ENCODE measurements at places on chromosomes 16 and 17.

DNA sequence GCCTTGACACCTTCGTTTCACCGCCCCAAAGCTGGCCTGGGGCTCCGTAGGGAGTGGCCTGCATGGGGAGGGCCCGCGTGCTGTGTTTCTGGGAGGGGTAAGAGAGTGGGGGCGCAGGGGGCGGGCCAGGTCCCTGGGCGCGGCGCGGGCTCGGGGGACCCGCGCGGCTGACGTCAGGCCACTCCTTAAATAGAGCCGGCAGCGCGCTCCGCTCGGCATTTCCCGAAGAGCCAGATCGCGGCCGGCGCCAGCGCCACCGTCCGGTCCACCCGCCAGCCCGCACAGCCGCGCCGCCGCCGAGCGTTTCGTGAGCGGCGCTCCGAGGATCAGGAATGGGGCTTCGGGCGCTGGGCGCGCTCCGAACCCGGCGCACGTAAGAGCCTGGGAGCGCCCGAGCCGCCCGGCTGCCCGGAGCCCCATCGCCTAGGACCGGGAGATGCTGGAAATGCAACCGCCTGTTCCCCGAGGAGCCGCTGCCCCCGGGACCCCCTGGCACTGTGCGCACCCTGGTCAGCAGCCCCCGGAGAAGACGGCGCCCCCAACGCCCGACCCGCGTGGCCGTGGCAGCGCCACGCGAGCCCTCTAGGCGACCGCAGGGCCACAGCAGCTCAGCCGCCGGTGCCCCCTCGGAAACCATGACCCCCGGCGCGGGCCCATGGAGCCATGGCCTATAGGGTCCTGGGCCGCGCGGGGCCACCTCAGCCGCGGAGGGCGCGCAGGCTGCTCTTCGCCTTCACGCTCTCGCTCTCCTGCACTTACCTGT lies at the start of gene HS3ST2:
Gene HS3ST2, plus strand, starts transcription at position 215 of the 763 bp plus-strand sequence. Its CDS starts 449 bp downstream, at position 664.
- peak; percentile 80 for DNase-seq

DNA sequence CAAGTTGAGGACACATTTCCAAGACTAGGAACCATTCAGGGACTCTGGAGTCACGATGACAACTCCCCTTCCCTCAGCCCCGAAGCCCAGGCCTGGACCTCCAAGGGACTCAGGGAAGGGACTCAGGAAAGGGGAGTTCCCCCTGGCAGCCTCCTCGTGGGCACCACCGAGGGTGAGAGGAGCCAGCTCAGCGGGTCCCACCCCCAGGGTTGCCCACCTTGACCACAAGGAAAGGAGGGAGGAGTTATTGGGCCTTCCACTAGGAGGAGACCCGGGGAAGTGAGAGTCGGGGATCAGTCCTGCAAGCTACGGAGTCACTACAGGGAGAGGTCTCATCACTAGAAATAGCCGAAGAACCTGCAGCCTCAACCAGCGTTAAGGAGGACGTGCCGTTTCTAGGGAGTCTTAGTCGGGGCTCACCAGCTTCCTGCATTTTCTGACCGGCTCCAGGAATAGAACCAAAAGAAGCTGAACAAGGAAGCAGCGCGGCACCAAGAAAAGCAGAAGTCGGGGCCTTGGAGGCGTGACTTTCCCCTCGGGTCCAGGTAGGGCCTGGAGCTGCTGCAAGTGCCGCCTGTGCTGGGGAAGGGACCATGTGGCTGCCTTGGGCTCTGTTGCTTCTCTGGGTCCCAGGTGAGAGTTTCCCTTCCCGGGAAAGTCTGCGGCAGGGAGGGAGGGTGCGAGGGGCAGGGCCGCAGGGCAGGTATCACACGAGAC lies at the start of gene CD300A:
Gene CD300A, plus strand, starts transcription at position 524 of the 717 bp plus-strand sequence. Its CDS starts 70 bp downstream, at position 594.
- DNase-seq, result no peak

DNA sequence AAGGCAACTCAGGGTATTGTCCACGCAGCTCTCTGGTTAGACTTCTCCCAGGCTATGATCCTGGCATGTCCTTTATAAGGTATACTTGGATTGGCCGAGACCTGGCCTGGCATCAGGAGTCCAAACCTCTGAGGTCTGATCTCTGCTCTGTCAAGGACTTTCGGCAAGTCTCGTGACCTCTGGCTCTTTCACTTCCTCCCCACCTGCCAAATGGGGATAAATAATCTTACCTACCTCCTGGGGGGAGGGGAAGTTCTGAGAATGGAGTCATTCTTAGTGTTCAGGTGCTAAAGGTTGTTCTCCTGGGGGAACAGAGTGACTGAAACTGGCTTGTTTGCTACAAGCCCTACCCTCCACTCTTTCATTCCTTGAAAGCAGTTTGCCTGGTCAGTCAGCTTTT lies 7.6 kb downstream of the ATXN1L start:
- no peak for DNase-seq

DNA sequence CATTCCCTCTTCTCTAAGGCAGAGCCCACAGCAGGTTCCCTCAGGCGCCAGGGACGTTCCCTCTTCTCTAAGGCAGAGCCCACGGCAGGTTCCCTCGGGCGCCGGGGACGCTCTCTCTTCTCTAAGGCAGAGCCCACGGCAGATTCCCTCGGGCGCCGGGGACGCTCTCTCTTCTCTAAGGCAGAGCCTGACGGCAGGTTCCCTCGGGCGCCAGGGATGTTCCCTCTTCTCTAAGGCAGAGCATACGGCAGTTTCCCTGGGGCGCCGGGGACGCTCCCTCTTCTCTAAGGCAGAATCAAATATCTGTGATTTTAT lies 24.3 kb downstream of the ACSF3 start:
- DNase-seq, result no peak
